Neural progenitor cell (in vitro differentiated cells): ENCODE measurements at places on chromosomes 12 and 14. TPM values are rescaled to one million over a fixed set of nuclear protein-coding genes. Genes with fewer than 3 reads are reported as not detected.

Gene TESPA1
- not detected in 2 replicates for total RNA-seq

Gene PTPRR
- total RNA-seq, result 0.19 TPM in 1 of 2 replicates, not detected in the other

Gene HNRNPC
- total RNA-seq, result 1,681 and 1,872 TPM in 2 replicates

Gene LHX5
- 48.4 and 98.7 TPM in 2 replicates for total RNA-seq

Gene STXBP6
- total RNA-seq, result 5.9 and 11.0 TPM in 2 replicates

DNA sequence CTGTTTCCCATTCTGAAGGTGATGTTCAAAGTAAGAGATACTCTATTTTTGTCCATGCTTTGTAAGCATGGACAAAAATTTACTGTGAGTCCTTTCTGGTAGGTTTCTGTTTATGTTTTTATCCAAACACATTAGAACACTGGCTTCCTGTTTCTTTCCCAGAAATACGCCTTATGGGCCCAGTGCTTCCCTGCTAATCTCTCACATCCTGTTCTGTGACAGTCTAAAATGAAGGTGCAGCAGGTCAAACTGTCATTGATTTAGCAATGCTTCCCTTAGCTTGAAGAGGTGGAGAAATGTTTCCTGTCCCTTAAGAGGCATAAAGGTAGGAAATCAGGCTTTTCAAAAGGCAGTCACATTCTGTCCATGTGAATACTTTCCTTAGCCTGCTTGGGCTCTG lies 305.6 kb downstream of the RPS29 start:
- no peak for DNase-seq

DNA sequence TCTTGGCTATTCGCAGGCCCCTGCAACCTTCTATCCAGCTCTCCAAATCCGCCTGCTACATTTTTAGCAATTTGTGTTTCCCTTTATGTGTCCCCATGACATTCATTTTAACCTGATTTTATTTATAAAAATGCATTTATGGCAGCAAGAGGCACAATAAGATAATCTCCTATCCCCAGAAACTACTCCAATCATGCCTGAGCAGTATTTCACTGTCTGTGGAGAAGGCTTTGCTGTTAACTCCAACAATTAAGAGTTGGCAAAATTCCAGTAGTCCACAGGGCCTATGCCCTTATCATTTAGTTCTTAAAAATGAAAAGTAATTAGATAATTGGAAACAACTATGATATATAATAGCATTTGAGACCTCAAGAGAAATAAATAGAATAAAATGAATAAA lies 462.4 kb downstream of the TRHDE start:
- no peak for DNase-seq

- no peak for DNase-seq
Observed at GRCh38 chr14:68231898-68232297, 412.3 kb downstream of the RAD51B start.

GRCh38 chr12:119385659-119386058 lies 51.1 kb downstream of the CCDC60 start:
- DNase-seq, result no peak

GRCh38 chr14:66117600-66117999 lies 368.6 kb upstream of the CCDC196 start:
- DNase-seq, result no peak

DNA sequence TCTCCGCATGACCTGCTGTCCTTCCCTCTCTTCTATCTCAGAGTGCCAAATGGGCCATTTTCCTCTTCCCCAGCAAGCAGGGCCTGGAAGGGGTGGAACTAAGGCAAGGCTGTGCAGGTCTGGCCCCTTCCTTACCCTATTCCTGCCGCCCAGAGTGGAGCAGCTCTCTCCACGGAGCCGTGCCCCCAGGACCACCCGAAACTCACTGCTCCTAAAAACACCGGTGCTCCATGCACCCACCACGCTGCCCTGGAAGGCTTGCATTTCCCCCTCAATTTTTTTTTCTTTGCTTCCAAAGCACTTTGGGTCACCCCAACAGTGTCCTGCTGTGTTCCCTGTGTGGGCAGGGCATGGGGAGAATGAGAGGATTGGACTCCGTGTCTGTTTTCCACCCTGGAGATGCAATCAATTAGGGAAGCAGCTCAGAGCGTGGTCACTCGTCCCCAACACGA lies 48.5 kb upstream of the MEG3 start:
- no peak for DNase-seq

DNA sequence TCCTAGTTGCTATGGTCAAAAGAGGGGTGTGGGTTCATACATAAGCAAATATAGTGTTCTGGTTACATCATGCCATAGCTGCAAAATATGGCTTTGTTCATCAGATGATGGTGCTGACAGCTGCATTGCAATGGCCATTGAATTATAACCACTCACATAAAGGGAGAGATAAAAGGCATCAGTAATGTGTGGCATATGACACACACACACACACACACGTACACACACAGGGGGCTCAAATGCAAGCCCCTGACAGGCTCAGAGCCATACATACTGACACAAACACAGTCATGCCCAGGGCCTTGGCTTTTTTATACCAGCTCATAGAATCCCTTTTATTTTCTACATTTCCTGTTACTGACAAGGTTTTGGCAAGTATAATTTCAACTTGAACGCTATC lies 698.9 kb downstream of the BCL11B start:
- no peak for DNase-seq
